ENCODE measurements at places on chromosomes 5 and 9.

GRCh38 chr5:65825408-65826328, 100.7 kb upstream of the ERBIN start:
- no peak for DNase-seq

GRCh38 chr9:115810166-115810565, 343.4 kb upstream of the PAPPA start:
- no peak for DNase-seq

DNA sequence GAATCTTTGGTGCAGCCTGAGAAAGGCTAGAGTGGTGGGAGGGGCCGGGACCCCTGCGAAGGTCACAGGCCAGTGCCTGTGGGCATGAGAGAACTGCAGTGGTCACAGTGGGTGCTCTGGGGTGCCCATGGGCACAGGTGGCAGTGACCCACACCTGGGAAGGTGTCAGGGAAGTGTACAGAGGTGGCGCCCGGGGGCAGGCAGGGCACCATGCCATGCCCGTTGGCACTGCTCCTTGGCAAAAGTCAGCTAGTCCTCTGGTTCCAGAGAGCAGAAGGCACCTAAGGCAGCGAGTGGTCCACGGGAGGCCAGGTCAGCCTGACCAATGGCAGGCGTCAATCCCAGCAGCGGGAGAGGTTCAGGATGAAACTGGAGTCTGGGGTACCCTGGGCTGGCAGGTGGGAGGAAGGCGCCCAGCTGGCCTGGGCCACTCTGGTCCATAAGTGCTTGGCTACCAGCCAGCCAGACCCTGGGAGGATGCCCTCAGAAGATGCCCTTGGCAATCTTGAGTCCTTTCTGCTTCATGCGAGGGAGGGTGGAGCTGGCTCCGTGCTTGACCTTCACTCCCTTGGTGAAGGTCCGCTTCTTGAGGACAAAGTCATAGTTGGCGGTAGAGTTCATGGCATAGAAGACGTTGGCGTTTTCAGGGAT, 22.8 kb downstream of the RALGDS start:
- no peak for DNase-seq

GRCh38 chr9:4622016-4622415, 40.1 kb upstream of the PLPP6 start:
- DNase-seq = no peak

GRCh38 chr5:170445936-170446335, 56.8 kb upstream of the KCNMB1 start:
- DNase-seq = no peak

- no peak for DNase-seq
Observed at GRCh38 chr5:147659166-147659929, 123.2 kb downstream of the JAKMIP2 start.

GRCh38 chr9:127283917-127284497, 19.4 kb downstream of the GARNL3 start:
- peak; percentile 21 for DNase-seq

DNA sequence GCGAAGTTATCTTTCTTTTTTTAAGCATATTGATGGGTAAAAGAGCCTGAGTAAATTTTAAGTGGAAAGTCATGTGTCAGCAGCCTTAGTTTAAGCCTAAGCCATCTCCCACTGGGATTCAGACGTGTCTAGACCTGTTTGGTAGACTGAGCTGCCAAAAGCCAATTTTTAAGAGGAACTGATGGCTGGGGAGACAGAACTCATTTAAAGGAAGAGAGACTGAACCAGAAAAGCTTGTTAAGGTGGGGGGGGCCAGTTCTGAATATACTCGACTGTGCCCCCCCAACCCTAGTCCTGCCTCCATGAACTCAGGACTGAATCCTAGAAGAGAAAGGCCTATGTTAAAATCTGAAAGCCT, 58.3 kb upstream of the PLPP1 start:
- DNase-seq = no peak

DNA sequence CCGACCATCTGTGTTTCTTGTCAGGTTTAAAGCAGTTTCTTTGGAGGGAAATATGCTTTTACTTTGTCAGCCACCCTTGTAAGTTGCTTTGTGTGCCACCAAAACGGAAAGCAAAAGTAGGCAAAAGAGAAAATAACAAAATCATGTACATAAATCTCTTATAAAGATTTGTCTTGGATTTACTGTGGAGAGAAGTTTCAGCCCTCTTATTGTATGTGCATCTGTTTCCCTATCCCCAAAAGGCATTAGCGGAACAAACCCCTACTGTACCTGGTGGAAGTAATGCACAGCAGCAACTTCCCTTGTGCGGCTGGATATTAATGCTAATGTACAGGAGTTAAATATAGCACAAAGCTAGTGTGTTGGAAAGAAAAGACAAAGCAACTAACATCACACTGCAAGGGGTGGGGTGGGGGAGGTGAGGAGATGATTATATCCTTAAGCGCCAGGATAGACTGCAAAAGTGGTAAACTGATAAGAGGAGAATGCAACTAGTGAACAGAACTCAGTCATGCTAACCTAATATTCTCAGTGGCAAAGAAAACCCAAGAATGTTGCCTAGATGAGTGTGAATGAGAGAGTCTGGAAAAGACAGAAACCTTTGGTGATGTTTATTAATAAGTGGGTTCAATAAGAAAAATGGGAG, 396.5 kb upstream of the MEF2C start:
- no peak for DNase-seq

DNA sequence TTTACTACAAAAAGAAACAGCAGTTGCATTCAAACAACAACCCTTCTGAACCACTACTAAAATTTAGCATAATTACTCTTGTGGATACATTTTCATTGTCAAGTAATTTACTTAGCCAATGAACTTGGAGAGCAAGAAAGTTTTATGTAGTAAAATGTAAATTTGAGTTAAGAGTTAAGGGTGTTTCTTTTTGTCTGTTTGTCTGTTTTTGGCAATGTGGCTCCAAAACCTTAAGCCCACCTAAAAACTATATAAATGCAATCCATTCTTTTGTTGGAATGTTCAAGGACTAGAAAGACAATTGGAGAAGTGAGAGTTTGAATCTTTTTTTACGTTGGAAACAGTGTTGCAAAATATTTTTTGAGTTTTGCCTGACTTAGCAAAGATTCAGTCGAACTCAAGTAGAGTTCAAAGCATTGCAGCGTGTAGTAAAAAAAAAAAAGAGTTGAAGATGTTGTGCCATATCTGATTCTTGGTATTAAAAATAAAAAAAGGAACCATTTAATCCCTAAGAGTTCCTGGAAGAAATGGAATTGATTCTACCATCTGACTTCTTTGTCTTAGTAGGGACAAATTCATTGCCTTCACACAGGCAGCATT, 867 bp downstream of the SYK start:
- no peak for DNase-seq

DNA sequence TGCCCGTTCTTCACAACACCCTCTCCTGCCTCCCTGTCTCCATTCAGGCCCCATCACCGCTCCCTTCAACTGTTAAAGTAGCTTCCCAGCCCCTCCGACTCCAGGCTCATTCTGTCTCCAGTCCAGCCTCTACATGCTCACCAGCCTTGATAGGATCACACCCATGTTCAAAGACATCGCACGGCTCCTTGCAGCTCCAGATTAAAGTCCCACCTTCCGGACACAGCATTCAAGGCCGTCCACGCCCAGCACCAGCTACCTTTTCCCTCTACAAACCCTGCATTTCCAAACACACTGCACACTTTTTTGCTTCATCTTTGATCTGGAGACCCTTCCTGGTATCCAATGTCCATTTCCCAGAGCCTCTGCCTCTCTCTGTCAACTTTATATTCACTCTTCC, 6.4 kb downstream of the GABBR2 start:
- DNase-seq = no peak

- DNase-seq = no peak
Observed at GRCh38 chr9:98287384-98287783, 31.9 kb upstream of the TBC1D2 start.

- DNase-seq = no peak
Observed at GRCh38 chr5:13957032-13957645, 12.7 kb upstream of the DNAH5 start.

GRCh38 chr9:20364959-20365358, 257.3 kb downstream of the MLLT3 start:
- DNase-seq = no peak

DNA sequence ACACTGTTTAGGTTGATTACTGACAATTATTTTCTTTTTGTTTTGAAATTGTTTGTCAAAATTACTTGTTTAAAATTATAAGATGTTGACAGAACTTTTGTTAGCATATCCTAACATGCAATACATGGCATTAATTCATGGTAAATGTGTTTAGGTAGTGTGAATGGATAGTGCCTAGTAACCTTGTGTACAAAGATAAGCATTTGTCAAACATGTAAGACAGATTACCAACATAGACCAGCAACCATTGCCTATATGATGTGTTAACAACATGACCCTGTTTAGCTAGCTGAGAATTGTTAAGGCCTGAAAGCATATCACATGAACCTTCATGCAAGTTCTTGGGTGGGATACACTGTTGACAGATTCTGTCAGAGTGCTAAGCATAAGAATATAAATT, 13.4 kb downstream of the MAN2A1 start:
- no peak for DNase-seq

GRCh38 chr9:101226803-101227202, 158.0 kb downstream of the BAAT start:
- DNase-seq = no peak

DNA sequence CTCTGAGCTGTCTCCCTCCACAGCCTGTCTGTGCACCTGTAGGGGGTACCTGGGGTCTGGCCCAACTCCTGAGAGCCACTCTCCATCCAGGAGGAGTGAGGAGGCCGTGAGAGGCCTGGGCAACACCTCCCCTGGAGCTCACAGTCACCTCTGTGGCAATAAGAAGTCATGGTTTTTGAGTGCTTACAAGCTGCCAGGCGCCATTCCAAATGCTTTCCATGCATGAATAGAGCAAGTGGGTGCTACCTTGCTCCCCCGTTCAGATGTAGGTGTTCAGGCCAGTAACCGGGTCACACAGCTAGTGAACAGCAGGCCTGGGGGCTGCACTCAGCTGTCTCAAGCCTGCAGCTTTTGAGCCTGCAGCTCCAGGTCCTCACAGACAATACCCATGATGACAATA, 30.6 kb downstream of the CORO2A start:
- DNase-seq = no peak

- no peak for DNase-seq
Observed at GRCh38 chr9:85960688-85961093, 19.7 kb downstream of the NAA35 start.

DNA sequence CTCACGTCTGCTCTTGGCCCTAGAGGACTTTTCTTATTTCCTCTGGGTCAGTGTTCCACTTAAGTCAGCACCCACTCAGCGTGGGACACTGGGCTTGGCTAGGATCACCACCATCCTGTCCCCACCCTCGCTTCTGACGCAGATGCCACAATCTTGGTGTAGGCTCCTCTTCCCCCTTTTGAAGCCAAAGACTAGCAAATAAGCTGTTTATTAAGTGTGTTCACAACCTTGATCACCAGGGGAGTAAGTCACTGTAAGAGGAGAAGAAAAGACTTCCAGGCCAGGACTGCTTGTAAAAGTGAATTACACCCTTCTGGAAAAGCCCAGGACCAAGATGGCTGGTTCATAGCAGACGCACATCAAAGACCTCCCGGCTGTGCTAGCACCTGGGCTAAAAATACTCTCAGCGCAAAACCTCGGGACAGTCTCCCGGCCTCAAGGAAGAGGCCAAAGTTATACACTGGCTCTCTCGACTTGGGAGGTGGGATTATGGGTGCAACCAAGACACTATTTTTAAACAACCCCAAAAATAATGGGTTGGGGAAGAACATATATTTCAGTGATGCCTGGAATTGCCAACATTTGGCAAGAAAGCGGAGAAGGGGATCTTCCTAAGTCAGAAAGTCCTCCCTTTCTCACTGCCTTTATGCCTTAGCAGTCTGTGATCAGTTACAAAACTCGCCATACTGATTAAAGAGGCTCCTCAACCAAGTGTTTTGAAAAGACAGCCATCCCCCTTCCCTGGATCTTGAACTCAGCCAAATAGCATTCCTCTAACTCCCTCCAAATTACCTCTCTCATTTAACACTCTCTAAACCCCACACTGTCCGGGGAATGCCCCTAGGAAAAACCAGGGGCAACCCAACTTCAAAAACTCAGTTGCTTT, 69.4 kb downstream of the RAPGEF1 start:
- no peak for DNase-seq

DNA sequence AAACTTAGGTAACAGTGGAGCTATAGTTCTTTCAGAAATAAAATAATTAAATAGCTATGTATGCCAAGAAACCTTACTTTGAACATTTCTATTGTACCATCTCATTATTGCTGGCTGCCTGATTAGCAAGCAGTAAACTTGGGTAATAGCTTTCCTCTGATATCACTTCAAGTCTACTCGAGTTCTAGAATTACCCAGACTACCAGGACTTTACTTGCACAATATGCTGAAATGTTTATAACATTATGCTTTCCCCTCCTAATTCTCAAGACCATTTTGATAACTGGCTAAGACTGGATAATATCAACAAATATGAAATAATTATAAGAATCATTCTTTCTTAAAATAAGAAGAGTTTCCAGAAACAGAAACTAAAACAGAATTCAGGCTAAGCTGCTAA, 512.6 kb downstream of the RAB3C start:
- no peak for DNase-seq

DNA sequence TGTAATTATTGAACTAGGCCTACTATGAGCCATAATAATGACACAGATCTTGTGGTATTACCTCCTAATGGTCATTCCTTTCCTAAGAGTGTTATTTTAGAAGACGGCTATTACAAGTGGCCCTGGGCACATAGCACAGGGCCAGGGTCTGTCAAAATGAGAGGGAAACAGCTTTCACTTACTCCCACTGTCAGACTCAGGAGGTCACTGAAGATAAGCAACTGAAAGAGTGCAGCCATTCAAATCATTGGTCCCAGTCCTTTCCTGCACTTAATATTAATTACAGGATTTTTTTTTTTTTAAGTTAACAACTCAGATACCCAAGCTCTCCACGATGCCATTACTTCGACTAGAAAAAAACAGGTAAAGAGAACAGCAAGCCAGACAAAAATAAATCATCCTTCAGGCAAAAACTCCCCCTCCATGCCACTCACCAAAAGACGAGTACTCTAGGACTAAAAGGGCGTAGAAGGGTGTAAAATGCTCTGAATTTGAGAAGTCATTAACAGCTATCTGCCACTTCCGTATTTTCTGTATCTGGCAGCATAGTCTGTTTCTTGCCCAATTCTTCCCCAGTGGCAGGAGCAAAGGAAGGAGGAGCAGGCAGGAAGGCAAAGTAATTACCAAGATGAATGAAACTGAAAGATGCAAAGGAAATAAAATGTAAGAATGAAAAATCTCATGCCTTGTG, 87.4 kb downstream of the ZNF608 start:
- DNase-seq = no peak

Data from tibial nerve (tissue), 4 donors.